Glutamatergic neuron (in vitro differentiated cells): ENCODE measurements at places on chromosomes 7 and 10.

DNA sequence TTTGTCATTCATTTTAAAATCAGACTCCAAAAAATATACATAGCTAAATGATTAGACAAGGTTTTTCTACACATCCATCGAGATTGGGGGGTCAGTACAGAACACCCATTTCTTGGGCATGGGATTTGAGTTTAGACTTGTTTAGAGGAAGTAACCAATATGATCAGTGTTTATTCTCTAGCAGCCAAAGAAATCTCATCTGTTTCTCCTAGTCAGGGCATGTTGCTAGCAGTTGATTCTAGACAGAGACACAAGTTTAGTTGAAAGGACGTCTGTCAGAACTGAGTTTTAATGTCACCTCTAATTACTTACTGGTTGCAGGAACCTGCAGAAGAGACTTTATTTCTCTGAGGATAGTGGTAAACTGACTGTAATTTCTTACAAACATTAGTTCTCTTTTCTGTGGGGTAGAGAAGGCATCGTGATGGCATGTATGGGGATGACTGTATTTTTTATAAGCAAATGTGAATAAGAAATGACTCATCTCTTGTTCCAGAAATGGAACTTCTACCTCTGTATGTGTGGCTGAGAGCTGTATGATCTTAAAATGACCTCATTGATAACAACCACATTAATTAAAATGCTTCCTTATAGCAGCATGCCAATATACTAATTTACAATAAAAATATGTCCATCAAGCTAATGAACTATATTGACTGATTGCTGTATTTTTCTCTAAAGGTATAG is 30.6 kb upstream of the RHOBTB1 start:
- DNase-seq = no peak

DNA sequence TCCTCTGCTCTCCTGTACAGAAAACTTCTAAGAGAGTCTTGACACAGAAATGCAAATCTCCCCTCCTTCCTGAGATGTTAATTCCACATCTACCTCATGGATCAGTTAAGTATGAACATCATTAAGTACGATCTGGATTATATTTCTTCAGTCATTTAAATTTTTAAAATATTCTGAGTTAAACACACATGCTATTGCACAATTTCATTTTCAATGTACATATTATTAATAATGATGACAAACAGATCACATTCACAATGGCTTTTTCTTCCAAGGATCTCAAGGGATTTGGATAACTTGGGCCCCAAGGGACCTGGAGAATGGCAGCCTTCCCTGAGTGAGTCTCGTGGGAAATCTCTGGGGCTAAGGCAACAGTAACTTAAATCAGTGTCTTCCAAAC is 16.2 kb downstream of the BEND7 start:
- no peak for DNase-seq

- DNase-seq = no peak
Measured at GRCh38 chr7:39709029-39709428, 85.7 kb downstream of the RALA start.

GRCh38 chr10:129520440-129521080 is 53.5 kb downstream of the MGMT start:
- DNase-seq = no peak

GRCh38 chr10:119680050-119680449 is 28.9 kb downstream of the BAG3 start:
- no peak for DNase-seq

DNA sequence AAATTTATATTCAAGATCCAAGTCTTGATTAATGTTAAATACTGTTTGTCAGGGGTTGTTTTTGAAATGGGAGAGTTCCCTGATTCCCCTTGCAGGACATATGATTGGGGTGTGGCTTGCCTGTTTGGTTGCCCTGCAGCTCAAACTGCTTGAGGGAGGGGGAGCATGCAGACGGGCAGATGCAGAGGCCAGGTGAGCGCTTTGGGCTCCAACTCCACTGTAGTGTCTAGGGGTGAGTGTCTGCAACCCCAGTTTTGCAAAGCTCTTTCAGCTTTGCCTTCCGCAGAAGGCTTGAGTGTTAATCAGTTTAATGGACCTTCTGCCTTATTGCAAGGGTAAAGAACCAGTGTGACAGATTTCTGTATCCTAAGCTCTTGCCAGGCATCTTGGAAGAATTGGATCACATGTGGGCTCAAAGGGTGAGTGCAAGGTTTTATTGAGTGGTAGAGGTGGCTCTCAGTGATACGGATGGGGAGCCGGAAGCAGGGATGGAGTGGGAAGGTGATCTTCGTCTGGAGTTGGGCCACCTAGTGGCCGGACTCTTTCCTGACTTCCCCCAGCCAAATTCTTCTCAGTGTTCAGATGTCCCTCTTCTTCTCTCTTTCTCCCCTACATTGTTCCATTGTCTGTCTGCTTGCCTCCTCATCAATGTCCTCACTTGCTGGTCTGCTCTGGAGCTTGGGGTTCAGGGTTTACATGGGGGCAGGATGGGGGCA is 479.7 kb downstream of the ATRNL1 start:
- DNase-seq = peak; percentile 33

DNA sequence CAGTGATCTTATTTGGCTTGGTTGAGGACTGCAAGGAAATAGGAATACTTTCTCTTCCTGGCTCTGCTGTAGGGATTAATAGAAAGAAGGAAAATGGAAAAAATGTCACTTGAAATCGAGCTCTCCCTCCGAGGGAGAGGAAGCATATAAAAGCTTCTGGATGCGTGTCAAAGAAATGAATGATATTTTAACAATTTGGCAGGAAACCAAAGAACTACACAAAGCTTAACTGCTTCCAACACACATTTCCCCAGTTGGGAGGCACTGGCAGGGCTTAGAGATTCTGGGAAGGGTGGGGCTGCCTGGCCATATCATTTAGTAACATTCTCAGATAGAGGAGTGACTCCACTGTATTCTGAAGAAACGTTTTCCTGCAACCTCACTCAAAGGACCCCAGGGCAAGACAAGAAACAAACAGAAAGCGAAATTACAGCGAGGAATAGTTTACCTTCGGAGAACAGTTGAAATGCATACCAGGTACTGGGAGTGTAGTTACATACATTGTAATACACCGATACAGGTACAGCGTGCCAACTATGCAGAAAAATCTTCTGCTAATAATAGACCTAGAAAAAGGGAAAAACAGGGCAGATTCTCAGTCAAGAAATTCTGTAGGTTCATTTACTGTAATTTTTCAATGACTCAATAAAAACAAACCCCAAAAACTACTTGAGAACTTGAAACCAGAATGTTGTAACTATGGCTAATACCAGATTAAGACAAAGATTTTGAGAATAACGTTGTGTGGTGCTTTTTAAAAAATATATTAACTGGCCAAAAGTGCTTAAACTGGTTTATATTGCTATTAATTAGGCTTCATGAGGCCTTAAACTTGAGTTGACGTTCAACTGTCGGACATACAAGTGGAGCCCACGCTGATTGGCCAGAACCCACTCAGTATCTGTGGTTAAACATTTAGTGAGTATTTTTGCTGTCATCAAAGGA is 75.7 kb upstream of the ASAH2 start:
- DNase-seq = no peak

DNA sequence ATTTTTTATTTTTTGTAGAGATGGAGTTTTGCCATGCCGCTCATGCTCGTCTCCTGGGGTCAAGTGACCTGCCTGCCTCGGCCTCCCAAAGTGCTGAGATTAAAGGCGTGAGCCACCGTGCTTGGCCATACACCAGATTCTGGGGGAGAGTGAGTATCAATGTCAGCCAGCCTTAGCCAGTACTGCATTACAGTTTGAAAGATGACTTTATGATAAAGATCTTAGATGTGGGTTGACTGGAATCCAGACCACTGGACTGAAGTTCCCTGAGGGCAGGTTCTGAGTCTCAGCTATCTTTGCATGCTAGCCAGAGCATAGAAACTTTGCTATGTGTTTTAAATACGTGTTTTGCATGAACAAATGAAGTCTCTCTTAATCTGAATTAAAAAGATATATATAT is 117.2 kb upstream of the EFCAB10 start:
- DNase-seq = no peak

DNA sequence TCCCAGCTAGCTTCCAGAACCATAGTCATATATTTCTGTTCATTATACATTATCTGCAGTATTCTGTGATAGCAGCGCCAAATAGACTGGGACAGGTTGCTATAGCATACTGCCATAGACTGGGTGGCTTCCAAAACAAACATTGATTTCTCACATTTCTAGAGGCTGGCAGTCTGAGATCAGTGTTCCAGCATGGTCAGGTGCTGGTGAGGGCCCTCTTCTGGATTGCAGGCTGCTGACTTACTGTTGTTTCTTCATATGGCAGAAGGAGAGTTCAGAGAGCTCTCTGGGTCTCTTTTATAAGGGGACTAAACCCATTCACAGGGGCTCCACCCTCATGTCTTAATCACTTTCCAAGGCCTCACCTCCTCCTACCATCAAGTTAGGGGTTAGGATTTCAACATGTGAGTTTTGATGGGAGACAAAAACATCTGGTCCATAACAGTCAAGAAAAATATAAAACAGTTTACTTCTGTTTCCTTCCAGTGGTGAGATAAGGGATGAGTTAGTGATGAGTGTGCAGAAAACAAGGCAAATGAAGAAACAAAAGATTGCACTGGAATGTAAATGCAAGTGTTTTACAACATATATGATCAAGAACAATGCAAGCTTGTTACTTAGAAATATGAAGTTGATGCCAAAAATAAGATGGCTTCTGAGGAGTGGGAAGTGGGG is 399.0 kb upstream of the C7orf33 start:
- no peak for DNase-seq

- DNase-seq = no peak
Measured at GRCh38 chr10:122213766-122214165, 57.3 kb upstream of the BTBD16 start.

- DNase-seq = no peak
Measured at GRCh38 chr7:22240904-22241571, 115.9 kb downstream of the RAPGEF5 start.

- DNase-seq = no peak
Measured at GRCh38 chr10:72414642-72415041, 59.9 kb upstream of the DNAJB12 start.

DNA sequence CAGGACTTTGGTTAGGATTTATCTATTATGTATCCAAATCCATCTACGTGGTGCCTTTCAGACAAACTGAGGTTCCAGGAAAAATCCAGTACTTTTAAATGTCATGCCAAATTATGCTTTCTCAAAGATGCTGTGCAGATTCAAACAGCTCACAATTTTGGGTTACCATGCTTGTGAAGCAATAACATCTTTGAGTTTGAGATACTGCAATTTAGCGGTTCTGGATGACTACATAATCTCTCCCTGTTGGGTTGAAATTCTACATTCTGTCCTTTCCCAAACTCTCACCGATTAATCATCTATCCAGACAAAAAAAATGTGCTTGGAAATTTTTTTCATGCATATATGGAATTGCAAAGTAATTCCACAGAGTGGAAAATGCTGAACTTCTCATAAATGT is 3.5 kb downstream of the RHOBTB1 start:
- DNase-seq = no peak

DNA sequence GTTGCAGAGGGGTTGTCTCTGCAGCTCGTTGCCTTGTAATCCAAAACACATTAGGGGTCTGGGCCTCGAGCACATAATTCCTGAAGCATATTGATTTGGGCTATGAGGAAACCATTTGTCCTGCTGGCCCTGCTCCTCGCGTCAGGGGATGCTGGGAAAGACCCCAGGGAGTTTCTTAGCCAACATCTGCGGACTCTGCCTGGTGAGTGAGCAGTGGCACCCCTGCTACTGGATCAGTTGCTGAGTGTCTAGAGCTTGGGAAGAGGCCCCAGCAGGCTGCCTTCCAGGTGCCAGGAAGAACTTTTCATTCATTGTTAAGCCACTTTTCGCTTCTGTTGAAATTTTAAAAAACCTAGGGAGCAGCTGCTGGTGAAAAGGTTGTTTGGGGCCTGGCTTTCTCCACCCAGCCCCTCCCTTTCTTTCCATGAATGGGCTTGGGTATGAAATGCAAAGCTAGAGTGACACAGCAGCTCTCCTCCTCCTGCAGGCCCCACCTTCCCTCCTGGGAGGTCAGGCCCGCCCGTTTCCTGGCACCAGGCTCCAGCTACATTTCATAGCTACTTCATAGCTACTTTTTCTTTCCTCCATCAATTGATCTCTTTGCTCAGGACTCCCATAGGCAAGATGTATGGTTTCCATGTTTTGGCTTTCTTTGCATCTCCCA is 26.8 kb downstream of the TACR2 start:
- DNase-seq = peak; percentile 59

GRCh38 chr7:77933394-77933793 is 134.8 kb downstream of the PHTF2 start:
- DNase-seq = no peak

GRCh38 chr7:144842377-144842851 is 6.6 kb upstream of the TPK1 start:
- no peak for DNase-seq

DNA sequence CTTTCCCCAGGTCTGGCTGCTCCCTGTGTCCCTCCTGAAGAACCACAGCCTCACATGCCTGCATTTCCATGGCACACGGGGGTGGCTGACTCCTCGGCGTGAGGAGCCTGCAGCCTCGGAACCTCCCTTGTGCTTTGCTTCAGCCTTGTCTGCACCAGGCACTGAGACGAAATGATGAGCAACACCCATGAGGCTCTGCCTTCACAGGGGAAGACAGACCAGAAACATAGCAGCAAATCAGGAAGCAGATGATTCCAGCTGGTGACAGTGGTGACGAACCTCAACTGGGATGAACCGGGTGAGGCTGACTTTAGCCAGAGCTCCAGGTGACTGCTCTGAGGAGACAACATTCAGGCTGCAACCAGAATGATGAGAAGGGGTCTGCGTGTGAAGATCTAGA is 84.5 kb upstream of the SMNDC1 start:
- no peak for DNase-seq

- DNase-seq = no peak
Measured at GRCh38 chr10:126294451-126294850, 93.8 kb downstream of the ADAM12 start.

DNA sequence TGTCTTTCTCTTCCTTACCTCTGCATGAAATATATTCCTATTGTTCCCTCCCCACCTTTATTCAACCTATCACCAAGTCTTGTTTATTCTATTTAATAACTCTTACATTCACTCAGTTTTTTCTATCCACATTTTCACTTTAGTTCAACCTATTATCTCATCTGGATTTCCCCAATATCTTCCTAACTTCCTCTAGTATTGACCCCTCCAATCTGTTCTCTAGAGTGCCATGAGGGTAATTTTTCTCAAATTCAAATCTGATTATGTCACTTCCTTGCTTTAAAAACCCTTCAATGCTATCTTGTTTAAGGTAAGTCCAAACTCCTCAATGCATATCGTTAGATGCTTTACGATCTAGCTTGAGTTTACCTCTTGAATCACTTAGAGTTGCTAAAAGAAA is 86.5 kb downstream of the SDHAF3 start:
- DNase-seq = no peak

GRCh38 chr10:46534828-46535524 is 21.5 kb downstream of the GPRIN2 start:
- peak; percentile 19 for DNase-seq

GRCh38 chr7:83921941-83922607 is 272.5 kb downstream of the SEMA3A start:
- DNase-seq = no peak

GRCh38 chr10:122010405-122011050 is 21.6 kb downstream of the TACC2 start:
- DNase-seq = no peak

- DNase-seq = peak; percentile 56
Measured at GRCh38 chr7:5478568-5479430, 55.2 kb upstream of the TNRC18 start.
